ENCODE measurements at places on chromosomes 11 and 22.

GRCh38 chr11:27459191-27459590 lies 13.4 kb downstream of the LGR4 start:
- no peak for DNase-seq

- DNase-seq = no peak
Measured at GRCh38 chr11:30956751-30957150, 370.6 kb upstream of the MPPED2 start.

- peak; percentile 25 for DNase-seq
Measured at GRCh38 chr11:113497066-113497910, 22.1 kb upstream of the DRD2 start.

- DNase-seq = no peak
Measured at GRCh38 chr22:48245196-48245485, 1482.7 kb downstream of the TBC1D22A start.

Data from glutamatergic neuron (in vitro differentiated cells).